ENCODE measurements at places on chromosomes 1 and 21.
A peak's percentile ranks its signal among the peaks of the same experiment; 100 is the strongest.

GRCh38 chr1:46134660-46135331 lies 2.4 kb upstream of the PIK3R3 start:
- DNase-seq, result no peak

DNA sequence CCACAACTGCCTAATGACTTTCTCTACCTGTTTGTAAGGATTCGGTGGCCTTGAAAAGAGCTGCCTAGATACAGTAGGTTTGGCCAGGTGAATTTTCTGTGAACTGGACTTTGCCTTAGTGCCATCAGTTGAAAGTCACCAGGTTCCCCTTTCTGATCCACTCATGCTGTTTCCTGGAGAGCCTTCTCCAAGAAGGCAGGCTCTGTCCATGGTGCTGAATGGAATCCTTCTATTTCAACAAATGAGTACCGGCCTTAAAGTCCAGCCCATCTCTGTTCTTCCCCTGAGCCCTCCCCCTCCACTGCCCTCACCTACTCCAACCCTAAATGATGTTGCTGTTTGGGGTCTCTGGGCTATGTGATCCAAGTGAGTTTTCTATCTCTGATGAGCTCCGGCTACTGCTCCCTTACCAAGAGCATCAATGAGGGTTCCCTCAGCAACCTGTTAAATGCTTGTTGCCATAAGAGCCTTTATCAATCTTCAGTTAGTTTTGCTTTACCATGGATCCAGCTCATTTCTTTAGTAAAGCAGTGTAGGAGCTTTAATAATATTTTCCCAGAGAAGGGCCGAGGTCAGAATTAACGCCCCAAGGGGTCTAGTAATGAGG lies 500.4 kb downstream of the PTPRU start:
- DNase-seq, result no peak

DNA sequence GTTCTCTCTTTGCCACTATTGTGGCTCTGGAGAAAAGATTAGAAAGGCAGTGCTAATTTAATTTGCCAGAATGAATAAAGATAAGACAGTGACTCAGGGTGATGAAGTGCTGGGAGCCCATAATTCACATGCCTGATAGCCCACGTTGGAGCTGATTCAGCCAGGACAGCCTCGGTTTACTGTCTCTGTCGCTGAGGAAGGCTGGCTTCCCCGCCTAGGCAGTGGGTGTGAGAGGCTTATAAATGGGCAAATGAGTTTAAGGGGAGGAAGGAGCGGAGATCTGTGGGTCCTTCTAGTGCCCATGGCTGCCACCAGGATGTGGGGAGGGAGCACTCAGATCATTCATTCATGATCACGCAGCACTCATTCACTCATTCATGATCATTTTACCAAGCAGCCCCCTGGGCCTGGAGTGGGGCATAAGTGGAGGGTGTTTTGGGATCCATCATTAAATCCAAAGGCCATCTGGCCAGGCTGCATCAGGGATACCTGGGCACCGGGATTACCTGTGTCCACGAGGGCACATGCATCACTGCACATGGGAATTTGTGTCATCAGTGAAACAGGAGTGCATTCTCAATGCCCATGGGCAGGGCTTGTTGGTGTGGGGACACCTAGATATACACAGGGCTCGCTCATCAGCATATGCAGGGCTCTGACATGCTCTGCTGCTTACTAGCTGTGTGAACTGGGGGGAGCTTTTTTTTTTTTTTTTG lies 315.4 kb downstream of the MATN1 start:
- no peak for DNase-seq

GRCh38 chr1:198934901-198935305 lies 296.1 kb downstream of the PTPRC start:
- peak; percentile 28 for DNase-seq

DNA sequence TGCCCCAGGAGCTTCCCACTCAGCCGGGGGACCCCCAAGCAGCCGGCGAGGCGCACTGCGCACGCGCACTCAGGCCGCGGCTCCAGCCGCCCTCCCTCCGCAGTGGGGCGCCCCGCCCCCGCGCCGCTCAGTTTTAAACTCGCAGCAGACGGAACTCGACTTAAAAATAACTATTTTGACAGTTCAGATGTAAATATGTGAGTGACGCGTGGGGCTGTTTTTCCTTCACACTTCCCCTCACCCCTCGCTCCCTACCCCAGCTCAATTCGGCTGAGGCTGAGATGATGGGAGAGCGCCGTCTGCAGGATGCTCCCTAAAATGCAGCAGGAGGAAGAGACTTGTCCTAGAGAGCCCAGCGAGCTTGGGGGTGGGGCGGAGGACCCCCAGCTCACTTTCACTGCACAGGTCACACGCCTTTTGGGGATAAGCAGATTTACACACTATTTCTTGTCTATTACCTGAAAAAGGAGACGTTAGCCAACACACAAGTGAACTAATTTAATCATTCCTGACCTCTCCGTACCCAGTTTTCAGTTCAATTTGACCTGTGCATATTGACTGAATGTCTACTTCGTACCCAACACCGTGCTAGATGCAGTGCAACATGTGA lies 8.9 kb upstream of the LEMD1 start:
- DNase-seq, result no peak

DNA sequence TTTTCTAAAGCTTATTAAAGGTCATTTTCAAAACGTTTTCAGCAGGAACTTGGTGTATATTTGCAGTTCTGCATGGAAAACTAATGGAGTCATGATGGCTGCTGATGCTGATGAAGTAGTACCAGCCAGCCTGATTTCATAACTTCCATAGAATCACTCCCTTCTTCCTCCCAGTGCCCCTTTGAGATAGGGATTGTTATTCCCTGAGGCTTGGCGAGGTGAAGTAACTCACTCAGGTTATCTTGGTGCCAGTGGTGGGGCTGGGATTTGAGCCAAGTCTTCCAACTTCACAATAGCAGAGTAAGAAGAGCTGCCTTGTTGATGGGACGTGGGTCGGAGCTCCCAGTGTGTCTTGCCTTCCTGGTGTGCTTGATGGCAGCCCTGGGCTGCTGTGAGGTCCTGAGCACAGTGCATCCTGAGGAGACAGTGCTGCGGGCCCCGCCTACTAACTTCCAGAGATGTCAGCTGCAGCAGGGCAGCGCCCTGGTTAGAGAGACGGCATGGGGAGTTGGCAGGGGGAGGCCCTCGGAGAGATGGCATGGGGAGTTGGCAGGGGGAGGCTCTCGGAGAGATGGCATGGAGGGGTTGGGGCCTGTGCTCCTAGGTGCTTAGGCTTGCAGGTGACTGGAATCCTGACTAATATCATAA lies 92.6 kb downstream of the PCBP3 start:
- no peak for DNase-seq

DNA sequence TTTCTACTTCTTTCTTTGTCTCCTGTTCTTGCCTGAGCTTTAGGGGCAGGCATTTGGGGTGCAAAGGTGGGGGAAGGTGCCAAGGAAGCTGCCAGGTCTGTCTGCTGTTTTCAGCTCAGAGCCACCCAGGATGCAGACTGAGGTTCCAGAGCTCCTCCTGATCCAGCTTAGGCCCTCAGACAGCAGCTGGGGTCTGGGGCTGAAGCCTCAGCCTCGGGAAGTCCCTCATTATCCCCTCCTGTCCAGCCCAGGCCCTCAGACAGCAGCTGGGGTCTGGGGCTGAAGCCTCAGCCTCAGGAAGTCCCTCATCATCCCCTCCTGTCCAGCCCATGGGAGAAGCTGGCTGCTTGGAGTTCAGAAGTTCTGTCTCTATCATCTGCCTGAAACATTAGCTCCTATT lies 257.7 kb upstream of the CSF3R start:
- no peak for DNase-seq

- DNase-seq, result no peak
Observed at GRCh38 chr1:10101929-10102328, 69.2 kb downstream of the UBE4B start.

GRCh38 chr1:150068109-150068435 lies 496 bp downstream of the VPS45 start:
- no peak for DNase-seq

- no peak for DNase-seq
Observed at GRCh38 chr1:117607471-117607870, 1.6 kb downstream of the TENT5C start.

DNA sequence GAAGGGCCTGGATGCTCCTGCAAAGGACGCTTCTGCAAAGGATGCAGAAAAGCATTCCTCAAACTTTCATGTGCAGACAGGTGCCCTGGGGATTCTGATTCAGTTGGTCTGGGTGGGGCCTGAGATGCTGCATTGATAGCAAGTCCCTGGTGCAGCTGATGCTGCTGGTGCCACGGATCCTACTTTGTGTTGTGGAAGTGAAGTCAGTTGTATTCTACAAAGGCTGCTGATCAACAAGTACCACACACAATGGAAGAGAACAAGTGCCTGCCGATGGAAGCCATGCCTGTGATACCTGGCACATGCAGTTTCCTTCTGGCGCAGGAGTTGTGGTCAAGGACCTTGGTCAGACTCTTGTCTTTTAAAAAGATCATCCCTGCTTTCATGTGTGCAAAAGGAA lies 478.8 kb downstream of the CAMTA1 start:
- no peak for DNase-seq

Data from NCI-H748 treated with DMSO at 0.1 percent for 48 hours (cell line).